AG10803 (cell line): ENCODE measurements at places on chromosomes 3 and 15.

- peak; percentile 95 for DNase-seq
These were observed 117.5 kb downstream of the PGPEP1L start for GRCh38 chr15:98889930-98890695.

GRCh38 chr15:101604124-101604874, 47.9 kb downstream of the TM2D3 start:
- DNase-seq: no peak

DNA sequence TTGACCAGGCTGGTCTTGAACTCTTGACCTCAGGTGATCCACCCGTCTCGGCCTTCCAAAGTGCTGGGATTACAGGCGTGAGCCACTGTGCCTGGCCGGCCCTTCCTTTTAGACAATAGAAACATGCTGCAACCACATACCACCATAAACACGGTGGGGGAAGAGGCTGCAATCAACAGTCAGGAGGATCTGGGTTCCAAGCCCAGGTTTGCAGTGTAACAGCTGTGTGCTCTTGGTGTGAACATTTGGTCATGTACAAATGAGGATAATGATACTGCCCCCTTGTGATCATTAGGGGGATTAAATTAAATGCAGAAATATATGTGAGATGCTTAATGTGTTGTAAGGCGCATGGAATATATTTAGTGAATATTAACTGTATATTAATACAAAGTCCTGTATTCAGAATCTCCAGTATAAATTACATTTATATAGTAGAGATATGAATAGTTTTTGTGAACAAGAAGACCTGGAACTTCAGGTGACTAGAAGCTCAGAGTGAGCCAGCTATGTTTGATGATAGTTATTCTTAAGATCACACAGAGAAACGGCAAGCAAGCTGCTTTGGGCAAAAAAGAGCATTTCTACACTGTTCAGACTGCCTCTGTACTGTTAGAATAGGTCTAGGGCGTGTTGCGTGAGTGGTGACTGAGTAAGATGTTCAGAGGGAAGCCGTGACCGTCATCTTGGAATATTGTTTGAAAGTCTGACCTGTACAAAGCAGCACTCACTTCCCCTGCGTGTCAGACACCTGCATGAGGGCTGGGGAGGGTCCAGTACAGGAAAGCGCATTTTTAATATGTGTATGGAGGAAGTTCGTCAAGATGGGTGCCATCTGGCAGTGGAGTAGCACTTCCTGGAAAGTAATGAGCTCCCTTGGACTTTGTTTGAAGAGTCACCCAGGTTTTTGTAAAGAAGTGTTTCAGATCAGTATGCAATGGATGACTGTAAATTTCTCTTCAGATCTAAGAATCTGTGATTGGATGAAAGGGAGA, 125.8 kb downstream of the PGPEP1L start:
- peak; percentile 74 for DNase-seq

DNA sequence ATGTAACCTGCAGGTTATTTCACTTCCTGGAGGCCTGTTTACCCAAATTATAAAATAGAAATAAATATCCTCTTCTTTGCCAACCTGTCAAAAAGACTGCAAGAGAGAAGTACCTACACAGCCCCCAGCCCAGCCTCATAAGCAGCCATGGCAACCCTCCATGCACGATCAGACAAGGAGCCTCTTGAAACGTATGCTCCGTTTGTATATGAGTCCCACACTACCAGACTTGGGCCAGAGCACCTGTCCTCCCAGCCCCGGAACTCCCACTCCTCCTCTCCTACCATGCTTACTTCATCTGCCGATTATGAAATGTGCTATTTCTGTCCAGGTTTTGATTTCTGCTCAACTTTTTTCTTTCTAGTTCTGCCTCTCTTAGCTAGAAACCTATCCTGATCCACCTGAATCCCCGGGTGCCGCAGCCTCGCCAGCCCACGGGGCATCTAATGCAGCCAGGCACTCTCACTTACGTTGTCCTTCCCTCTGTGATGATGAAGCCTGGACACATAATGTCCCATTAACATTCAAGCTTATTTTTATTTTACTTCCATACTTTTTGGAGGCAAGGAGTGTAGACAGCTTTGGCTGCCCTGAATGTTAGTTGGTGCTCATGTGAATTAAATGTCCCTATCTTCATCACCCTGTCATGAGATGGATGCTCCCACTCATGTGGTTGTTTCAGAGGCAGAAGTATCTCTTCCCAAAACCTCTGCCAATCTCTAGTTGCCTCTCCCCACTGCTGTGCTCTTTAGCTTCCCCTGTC, 73.8 kb downstream of the MB21D2 start:
- no peak for DNase-seq

- DNase-seq: no peak
These were observed 40.5 kb downstream of the HES1 start for GRCh38 chr3:194176274-194176991.

GRCh38 chr3:140341817-140342403, 336.0 kb upstream of the TRIM42 start:
- DNase-seq: no peak

DNA sequence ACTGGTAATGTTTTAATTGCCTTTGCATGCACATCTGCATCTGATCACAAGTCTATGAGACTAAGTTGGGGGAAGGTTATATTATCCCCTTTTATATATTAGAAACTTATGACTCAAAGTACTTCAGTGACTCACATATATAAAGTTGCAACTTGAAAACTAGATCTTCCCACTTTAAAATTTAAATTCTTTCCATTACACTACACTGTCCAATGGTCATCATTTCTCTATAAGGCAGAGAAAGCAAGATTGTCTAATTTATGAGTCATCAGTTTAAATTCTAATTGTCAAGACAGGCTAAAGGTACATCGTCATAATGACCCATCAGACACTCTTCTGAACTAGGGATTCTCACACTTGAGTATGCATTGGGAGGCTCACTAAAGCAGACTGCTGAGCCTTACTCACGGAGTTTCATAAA, 37.9 kb downstream of the CPA3 start:
- peak; percentile 49 for DNase-seq

GRCh38 chr15:96564546-96564945, 234.0 kb downstream of the NR2F2 start:
- DNase-seq: no peak

DNA sequence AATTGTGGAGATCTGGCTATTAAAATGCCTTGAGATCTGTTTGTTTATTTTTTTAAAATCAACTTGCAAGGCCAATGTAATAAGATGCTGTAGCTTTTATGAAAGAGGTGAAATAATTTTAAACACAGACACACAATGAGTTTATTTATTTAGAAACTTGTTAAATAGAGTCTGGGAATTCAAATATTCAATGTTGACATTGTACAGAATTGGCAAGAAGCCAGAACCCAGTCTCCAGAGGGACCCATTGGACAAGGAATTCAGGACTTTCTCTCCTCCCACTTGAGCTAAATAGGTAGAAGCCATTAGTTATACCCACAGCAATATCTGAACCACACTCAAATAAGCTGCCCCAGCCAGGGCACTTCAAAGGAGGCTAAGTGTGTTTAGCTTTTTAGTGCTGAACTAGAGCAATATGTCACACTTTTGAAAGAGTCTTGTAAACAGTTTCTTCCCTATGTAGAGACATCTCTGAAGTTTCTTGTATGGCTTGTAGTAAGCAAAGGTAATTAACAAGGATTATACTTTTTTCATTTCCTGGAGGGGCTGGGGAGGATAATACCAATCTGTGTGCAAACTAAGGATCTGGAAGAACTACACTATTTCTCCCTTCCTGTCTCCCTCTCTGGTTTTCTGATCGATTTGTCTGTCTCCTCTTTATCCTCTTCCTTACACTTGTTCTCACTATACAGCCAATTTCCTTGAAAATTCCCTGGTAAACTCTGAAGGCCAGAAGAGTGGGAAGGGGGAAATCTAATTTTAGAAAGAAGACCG, 6.0 kb downstream of the MECOM start:
- no peak for DNase-seq

GRCh38 chr3:170868577-170869238, 1.3 kb downstream of the RPL22L1 start:
- no peak for DNase-seq

DNA sequence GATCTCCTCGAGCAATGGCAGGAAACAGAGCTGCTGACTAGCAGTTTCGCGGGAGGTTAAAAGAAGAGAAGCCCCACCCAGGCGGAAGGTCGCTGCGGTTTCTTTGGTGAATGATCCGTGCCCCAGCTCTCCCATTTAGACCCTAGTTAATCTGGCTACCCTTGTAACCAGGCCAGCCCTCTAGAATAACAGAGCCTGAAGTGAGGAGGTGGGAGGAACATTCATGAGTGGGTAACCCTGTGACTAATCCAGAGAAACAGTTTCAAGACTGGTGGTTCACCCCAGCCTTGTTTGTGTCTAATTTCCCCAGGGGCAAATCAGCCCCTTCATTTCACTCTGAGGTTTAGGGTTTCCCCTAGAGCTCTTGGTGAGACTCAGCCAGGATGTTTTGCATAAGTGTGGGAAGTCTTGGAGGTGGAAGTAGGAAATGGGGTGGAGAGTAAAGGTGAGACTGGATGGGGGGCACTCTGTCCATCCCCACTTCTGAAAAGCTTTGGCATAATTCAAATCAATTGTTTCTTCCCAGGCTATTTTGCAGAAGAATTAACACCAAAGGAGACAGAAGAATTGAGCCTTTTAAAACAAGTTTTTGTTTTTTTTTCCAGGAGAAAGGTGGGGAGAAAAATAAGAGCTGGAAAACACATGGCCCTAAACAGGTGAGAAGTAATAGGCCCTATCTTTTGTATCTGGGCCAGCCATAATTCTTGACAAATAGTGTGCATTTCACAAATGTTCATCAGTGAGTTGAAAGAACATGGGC, 303.1 kb downstream of the RPLP1 start:
- DNase-seq: no peak

GRCh38 chr3:132421832-132422231, 4.5 kb downstream of the DNAJC13 start:
- peak; percentile 55 for DNase-seq

DNA sequence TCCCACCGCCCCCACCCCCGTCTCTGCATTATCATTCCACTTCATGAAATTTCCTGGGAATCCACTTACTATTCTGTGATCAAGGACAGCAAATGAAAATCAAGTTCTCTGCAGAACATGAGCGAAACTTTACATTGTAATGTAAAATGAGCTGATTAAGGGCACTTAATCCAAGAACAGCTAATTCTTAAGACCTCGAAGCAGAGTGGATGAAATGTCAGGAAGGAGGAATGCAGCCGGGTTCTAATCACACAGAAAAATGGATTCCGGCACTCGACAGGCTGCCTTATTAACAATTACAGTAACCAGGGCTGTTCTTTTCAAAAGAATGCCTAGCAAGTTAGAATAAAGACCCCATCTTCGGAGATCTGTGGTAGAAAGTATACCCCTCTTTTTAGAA, 57.5 kb downstream of the RFTN1 start:
- no peak for DNase-seq

- DNase-seq: no peak
These were observed 62.5 kb downstream of the MYO5A start for GRCh38 chr15:52466134-52466701.

GRCh38 chr15:47506329-47507100, 210.8 kb upstream of the SEMA6D start:
- DNase-seq: peak; percentile 38

DNA sequence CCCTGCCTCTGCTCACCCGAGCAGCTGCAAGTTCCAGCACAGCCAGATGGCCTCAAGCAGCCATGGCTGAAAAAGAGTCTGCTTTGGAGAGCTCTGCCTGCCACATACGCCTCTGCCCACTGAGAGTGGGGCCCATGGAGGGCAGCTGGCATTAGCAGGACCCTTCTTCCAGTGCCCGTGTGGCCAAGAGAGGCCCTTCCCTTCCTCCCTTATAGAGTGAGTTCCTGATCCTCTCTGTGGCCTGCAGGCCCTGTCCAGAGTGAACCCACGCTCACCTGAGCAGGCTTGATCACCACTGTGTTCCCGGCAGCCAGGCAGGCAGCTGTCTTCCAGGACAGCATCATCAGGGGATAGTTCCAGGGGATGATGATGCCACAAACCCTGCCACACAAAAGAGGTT, 41.4 kb upstream of the SLC41A3 start:
- no peak for DNase-seq

DNA sequence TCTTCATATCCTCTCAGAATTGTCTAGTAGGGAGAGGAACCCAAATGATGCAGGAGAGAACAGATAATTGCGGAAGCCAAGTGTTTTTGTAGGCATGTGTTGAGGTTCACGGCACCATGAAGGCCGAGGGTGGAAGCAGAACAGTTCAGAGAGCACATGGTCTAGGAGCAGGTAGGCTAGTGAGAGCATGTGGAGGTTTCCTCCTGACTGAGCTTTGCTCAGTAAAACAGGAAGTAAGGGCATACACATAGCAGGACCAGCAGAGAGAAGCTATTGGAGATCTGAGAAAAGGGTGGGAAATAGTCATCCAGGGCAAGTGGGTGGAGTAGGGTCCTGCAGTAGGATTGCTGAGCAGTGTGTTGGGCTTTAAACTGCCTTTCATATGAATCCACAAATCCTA, 491.1 kb downstream of the FHIT start:
- DNase-seq: no peak

- DNase-seq: peak; percentile 80
These were observed 589.3 kb upstream of the KCNMB2 start for GRCh38 chr3:177946936-177947335.
